ENCODE measurements at places on chromosomes 16 and 17.

GRCh38 chr17:73742948-73743381, 98.7 kb upstream of the SDK2 start:
- DNase-seq: no peak

DNA sequence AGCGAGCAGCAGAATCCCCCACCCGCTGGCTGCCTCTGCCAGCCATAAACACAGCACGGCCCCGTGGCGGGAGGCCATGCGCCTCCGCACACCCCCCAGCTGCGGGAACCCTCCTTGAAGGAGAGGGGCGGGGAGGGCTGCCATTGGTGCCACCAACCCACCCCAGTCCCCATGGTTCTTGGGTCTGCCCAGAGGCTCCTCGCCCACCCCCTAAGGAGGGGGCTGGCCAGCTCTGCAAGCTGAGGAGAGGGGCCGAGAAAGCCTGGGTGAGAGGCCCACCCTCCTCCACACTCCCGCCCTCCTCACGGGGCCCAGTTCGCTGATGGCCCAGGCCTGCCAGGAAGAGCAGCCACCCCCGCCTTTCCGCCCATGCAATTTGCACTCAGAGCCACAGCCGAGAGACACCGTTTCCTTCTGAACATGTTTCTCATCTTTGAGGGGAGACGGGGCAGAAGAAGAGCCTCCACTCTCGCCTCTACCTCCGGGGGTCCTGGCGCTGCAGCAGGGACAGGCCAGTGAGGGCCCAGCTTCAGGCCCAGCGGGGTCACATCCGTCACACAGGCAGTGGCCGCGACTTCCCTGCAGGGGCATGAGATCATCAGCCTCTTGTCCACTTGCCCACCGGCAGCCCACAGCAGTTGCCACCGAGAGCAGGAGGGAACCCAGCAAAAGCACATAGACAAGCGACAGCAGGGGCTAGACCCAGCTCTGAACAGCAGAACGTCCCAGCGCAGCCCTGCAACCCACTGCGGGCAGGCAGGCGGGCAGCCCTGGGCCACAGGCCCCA, 23.0 kb downstream of the KATNB1 start:
- DNase-seq: no peak

DNA sequence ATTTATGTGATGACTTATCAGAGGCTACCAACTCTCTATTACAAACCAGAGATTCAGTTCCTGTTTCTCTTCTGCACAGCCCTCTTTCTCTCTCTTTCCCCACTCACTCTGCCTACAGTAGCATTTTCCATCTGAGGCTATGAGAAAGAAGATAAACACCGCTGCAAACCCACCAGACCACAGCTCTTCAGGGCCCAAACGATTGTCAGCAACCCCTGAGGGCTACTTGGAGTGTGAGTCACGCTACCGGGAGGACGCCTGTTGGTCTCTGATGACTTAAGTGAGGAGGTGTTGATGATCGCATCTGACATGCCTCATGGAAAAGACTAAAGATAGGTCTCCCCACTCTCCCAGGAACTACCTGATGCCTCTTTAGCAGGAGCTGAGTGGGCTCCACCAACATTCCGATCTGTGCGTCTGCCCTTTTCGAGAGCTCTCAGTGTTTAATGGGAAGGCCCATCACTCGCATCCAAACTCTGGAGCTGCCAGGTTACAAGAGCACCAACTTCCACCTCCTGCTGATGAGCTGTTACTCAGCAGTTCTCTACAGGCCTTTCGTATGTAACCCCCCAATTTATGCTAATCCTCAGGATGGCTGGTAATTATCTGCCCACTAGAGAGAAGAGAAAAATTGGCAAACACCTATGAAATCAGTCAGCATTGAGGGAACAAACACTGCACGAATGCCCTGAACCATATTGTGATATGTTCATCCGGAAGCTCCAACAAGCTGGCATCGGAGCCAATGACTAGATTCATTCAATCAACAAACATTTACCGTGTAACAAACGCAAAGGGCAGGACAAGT, 9.2 kb downstream of the GRIN2A start:
- no peak for DNase-seq

- DNase-seq: no peak
Observed at GRCh38 chr16:80948886-80949493, 57.7 kb downstream of the CMC2 start.

GRCh38 chr17:1532836-1533602, 16.6 kb upstream of the INPP5K start:
- DNase-seq: no peak

- no peak for DNase-seq
Observed at GRCh38 chr16:81946206-81946605, 65.1 kb downstream of the SDR42E1 start.

GRCh38 chr16:2715519-2715918, 4.5 kb downstream of the PRSS27 start:
- DNase-seq: no peak

DNA sequence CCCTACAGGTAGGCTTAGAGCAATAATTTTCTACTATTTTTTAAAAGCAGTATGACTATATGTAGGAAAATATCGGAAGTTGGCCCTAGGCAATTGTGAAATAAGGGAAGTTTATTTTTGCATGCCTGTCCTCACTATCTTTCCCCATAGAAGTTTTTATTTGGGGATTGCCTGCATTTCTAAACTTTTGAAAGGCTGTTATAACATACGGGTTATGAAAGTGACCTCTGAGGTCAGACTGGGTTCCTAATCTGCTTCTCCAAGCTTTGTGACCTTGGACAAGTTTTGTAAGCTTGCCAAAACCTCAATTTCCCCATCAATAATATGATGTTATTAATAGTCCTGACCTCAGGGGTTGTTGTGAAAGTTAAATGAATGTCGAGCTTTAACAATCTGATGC, 67.1 kb downstream of the ARHGAP44 start:
- DNase-seq: no peak

GRCh38 chr17:34391241-34391640, 28.2 kb upstream of the CCL1 start:
- no peak for DNase-seq

- DNase-seq: no peak
Observed at GRCh38 chr17:49439673-49440571, 25.2 kb upstream of the PHB1 start.

- DNase-seq: no peak
Observed at GRCh38 chr16:1509307-1510221, 16.4 kb downstream of the TELO2 start.

DNA sequence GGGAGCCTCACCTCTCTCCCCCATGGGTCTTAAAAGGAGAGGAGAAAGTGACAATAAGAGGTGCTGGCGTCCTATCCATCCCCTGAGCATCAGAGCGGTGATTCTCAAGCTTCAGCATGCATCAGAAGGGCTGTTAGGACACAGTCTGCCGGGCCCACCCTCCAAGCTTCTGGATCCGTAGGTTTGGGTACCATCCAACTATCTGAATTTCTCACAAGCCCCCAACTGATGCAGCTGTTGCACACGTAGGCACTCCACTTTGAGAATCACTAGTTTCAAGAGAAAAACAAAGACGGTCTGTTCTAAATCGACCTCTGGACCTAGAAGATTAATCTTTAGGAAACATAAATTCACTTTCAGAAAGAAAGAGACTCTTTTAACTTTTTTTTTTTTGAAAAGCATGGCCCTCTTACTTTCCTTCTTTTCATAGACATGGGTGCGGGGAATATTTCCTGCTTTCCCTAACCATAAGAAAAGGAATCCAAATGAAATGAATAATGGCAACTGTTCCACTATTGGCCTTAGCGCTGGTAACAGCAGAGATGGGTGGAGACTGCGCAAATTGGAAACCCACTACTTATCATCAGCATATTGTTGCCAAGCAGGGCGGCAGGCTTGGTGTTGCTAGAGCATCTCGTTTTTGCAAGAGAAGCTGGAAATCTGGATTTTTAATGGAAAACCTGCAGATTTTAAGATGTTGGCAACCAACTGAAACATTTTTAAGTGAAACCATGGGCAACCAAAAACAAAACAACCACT, 144.4 kb downstream of the GAS7 start:
- DNase-seq: no peak

GRCh38 chr17:73393962-73394361, 82.2 kb upstream of the CDC42EP4 start:
- DNase-seq: no peak

GRCh38 chr17:41629316-41629715, 4.9 kb upstream of the KRT17 start:
- DNase-seq: no peak

Data from Panc1 (cell line).